ENCODE measurements at places on chromosomes 6 and 20.
A peak's percentile ranks its signal among the peaks of the same experiment; 100 is the strongest.

DNA sequence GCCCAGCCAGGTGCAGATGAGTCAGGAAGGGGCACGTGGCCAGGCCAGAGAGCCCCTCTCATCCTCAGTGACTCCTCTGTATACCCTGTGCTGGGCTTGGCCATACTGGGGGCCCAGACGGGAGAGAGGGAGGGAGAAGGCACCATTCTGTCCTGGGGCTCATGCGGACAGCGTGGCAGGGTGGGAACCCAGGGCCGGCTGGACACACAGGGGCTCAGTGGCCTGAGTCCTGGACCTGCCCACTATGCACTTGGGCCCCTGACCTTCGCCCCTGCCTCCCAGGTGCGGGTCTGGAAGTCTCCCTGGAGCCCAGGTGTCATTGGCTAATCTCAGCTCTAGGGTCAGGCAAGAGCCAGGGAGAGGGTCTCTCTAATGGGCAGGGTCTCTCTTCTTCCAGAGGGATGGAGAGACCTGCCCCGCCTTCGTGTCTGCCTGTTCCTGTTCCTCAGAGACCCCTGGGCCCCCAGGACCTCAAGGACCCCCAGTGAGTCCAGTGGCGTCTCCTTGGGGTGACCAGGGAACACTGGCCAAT, 27.7 kb downstream of the COL20A1 start:
- no peak for DNase-seq

GRCh38 chr20:53738039-53738944, 144.7 kb upstream of the ZNF217 start:
- no peak for DNase-seq

DNA sequence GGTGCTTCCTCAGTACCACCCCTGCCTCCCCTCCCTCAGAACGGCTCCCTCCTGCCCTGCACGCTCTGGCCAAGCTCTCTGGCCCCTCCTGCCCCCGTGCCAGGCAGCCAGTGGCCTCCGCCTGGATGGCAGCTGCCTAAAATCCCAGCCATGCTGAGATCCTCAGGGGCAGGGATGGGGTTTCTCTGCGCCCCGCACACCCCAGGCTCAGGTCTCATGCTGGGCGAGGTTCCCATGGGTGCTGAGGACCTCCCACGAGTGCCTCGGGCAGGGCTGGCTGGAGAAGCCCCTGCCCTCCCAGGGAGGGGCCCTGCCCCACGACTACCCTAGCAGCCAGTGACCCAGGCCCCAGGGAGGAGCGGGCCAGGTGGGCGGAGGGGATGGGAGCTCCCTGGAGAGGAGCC, 2.7 kb downstream of the PTK6 start:
- DNase-seq: no peak

GRCh38 chr20:44035924-44036323, 121.3 kb downstream of the TOX2 start:
- no peak for DNase-seq

DNA sequence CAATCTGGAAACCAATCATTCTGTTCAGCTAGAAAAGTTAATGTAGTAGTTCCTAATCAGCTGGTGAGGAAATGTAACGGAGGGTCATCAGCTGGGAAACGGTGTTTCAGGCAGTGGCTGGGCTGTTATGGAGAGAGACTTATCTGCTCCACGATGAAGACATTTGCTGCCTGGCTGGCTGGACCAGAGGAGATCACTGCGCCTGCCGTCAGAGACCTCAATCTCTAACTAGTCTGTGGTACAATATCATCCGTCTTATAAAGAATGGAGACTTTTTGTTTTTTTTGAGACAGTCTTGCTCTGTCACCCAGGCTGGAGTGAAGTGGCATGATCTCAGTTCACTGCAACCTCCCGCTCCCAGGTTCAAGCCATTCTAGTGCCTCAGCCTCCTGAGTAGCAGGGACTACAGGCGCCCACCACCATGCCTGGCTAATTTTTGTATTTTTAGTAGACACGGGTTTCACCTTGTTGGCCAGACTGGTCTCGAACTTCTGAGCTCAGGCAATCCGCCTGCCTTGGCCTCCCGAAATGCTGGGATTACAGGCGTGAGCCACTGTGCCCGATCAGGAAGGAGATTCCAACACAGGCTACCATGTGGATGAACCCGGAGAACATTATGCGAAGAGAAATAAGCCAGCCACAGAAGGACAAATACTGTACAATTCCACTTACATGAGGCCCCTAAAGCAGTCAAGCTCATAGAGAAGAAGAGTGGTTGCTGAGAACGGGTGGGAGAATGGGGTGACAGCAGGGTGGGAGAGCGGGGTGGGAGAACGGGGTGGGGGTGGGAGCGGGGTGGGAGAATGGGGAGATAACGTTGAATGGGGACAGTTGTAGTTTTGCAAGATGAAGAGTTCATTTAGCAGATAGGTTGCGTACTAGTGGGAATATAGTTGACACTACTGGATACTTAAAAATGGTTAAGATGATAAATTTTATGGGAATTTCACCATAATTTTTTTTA, 115.1 kb downstream of the SULF2 start:
- DNase-seq: no peak

DNA sequence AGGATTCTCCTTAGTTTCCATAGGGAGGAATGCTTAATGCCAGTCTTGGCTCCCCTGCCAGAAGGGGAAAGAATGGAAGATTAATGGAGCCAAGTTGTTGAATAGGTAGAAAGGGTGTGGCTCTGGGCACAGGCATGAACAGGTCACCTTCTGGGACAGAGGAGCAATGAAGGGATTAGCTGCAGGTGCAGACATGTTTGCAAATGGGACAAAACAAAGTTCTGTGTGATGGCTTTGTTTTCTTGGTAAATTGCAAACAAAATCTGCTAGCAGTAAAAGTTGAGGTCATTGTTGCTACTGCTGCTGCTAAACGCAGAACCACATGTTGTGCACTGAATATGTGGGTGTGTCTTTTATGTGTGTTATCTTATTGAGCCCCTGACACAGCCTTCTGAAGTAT, 93.3 kb downstream of the PERP start:
- DNase-seq: no peak

DNA sequence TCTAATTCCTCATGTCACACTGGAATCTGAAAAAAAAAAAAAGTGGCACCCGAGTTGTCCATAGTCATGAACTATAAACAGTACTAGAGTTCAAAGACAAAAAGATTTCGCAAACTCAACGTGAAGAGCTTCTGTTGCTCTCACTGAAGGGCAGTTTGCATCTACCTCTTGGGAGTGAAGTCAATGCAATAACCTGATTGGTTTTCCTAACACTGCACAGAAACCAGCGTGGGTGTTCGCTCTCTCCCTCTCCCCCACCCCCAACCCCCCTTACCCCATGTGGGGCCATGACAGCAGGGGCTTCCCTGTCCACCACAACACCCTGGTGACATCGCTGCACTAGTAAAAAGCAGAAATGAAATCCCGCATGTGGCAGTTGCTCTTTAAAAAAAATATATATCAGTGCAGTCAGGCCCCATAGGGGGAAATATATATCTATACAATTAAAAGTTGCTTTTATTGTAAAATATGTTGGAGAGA, 66.9 kb downstream of the GMPR start:
- DNase-seq: peak; percentile 61

GRCh38 chr6:21436625-21437024, 156.9 kb upstream of the SOX4 start:
- no peak for DNase-seq

GRCh38 chr6:29917857-29918256, 24.5 kb upstream of the HLA-A start:
- no peak for DNase-seq

DNA sequence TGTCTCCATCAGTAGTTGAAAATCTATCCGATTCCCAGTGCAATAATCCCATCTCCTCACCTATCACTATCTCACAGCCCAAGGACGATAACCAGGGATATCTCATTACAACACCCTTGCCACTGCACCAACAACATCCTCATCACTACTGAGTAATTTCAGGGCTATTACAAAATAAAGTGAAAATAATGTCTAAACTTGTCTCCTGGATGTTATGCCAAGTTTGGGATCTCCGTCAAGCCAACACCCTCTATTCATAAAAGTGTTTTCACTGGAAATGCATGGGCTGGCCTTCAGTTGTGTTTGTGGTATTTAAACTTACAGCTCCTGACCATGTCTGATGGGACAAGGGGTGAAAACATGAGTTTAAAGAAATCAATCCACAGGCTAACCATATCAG, 42.0 kb upstream of the STMND1 start:
- no peak for DNase-seq

GRCh38 chr20:49288250-49288751, 10.4 kb upstream of the ZNFX1 start:
- DNase-seq: no peak

DNA sequence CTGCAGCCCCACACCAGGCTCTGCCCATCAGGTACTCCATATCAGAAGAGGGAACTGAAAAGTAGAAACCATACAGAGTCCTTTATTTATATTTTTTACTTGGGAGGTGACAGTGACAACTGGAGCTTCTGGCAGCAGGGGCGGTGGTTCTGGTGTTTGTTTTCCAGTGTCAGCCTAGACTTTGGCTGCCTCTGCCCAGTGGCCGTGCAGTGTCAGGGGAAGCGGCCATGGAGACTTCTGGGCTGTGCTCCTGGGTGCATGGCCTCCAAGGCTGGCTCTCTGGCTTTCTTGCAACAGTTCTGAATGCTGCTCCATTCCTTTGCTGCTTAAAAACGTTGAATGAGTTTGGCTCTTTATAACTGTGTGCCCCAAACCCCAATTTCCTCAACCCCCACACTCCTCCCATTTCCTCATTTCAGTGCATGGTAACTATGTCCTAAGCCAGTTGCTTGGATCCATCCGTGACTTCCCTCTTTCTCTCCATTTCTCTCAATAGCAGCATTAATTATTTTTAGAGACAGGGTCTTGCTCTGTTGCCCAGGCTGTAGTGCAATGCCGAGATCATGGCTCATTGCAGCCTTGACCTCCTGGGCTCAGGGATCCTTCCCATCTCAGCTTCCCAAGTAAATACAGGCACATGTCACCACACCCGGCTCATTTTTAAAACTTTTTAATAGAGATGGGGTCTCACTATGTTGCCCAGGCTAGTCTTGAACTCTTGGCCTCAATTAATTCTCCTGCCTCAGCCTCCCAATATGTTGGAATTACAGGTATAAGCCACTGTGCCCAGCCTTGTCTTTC, 141.1 kb upstream of the SGK1 start:
- DNase-seq: no peak

DNA sequence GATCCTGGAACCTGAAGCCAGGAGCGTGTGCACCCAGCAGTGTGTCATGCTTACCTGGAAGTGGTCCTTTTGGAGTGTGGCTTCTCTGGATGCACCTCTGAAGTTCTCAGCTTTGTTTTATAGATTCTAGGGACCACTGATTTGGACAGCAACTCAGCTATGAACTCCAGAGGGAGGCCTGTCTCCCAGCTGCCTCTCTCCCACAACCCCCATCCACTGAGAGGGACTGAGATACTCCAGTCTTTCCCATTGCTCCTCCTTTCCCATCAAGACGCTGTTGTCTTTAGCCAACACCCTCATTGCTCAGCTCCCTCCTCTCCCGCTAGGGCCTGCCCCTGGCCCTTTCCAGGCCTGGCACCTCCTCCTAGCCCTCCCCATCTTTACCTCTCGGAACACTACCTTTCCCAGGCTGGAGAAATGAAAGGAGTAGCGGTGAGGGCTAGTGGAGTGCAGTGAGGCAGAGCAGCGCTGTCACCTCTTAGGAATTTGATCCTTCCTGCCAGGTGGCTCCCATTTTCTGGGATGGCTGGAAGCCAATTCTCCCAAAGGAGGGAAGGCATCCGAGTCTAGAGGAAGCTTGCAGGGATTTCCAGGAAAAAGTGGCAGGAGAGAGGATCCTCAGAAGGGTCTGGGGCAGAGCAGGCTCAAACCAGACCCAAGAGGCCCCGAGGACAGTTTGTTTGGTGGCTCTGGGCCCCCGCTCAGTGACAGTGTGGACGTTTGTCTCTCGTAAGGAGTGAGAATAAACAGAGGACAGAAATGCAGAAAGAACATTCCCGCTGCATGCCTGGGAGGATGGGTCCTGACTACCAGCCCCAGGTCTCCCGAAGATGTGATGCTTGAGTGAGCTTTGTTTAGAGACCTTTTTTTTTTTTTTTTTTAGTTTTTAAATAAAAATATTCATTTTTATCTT, at the start of gene LRRN4:
TSS of gene LRRN4 (minus strand) at position 285 of the 913 bp plus-strand sequence. CDS start 1,261 bp downstream, outside the sequence.
- DNase-seq: no peak

DNA sequence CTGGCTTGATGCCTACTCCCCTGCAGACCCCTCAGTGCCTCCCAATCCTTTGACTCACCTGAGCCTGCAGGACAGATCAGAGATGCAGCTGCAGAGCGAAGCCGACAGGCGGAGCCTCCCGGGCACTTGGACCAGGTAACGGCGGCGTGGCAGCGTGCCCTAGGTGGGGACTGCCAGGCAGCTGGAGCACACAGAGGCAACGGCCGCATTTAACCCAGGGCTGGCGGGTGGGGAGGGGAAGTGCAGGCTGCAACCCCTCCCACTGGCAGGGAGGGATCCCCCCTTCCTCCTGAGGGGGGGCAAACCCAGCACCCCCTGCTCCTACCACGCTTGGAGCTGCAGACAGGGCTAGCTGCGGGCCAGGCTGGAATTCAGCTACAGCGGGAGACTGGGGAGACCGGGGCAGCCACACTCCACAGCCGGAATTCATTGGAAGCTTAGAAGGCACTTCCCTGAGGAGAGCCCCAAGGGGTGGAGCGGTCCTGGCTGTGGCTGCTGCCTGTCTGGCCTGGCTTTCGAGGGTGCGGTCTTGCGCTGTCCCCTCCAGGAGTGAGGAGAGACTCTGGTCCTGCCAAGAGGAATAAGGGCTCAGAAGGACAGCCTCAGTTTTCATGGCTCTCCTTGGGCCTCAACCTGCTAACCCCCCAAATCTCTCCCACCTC, at the start of gene MATN4:
TSS of gene MATN4 (minus strand) at position 183 of the 662 bp plus-strand sequence. CDS start 2,717 bp downstream, outside the sequence.
- DNase-seq: no peak

GRCh38 chr6:20629509-20629908, 95.3 kb downstream of the CDKAL1 start:
- no peak for DNase-seq

- DNase-seq: no peak
Observed at GRCh38 chr20:16662467-16662866, 67.4 kb upstream of the SNRPB2 start.

GRCh38 chr6:45438849-45439406, 61.2 kb upstream of the SUPT3H start:
- no peak for DNase-seq

DNA sequence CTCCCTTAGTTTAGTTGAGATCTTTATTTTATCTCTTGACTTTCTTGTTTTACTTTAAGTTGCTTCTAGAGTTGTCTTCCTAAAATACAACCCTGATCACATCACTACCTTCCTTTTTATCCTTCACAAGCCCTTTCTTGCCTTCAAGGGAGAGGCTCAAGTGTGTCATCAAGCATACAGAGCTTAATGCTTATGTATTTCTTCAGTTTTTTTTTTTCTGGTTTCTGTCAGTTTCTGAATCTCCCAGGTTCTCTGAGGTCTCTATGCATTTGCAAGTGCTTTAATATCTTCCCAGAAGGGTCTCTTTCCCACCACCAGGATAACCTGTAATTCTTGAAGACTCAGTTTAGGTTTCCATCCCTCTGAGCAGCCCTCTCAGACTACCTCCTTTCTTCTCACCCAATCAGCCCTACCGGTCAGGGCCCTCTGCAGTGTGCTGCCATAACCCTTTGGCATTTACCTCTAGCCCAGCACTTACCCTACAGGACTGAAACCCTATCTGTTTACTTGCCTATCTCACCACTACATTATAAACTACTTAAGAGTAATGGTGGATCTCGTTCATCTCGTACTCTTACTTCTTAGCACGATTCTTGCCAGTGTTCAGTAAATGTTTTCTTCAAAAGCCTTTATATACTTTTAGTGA, 36.9 kb downstream of the EYA4 start:
- no peak for DNase-seq
